ENCODE measurements at places on chromosomes 4 and X.
A peak's percentile ranks its signal among the peaks of the same experiment; 100 is the strongest.

DNA sequence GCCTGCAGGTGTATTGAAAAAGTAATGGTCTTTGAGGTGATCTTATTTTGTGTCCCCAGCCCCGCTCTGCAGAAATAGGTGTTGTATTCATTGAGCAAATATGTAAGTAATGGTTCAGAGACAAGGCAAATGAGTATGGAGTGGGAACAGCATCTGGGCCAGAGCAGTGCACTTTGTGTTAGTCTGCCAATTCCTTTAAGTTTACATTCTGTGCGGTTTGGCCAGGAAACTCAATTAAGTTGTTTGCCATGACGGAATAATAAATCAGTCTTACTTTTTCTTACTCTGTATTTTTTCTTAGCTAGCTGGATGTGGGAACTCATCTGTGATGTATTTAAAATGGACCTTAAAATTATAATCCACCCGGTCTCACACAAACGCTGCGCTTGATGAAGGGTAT, 12.6 kb downstream of the DCLK2 start:
- no peak for DNase-seq

DNA sequence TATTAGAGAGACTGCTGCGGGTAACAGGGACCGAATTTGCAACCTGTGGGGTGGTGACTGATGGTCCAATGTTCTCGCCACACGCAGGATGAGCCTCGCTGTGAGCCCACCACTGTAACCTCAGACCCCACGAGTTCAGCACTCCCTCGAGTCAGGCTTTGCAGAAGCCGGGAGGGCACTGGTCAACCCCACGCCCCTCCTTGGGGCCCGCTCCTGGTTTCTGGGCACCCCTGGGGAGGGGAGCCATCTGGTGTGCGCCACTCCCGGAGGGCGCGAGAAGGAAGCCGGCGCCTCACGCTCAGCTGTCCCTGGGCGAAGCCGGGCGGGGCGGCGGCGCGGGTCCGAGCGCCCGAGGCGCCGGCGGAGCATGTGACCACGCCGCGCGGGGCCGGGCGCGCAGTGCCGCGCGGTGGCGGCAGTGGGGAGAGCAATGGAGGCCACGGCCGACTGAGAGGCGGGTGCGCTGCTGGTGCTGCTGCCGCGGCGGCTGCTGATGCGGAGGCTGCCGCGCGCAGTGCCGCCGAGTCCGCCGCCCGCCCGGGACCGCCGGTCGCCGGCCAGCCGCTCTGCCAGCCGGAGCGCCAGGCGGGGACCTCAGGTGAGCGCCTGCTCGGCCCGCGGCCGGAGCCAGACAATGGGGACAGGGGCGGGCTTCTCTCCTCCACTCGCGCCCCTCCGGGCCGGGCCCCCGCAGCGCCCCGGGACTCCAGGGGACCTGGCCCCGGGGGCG, 100.1 kb downstream of the CEP135 start:
- no peak for DNase-seq

- no peak for DNase-seq
Observed at GRCh38 chr4:79048878-79049277, 109.6 kb upstream of the PAQR3 start.

GRCh38 chrX:72081605-72082320, 50.0 kb downstream of the RTL5 start:
- DNase-seq, result no peak

DNA sequence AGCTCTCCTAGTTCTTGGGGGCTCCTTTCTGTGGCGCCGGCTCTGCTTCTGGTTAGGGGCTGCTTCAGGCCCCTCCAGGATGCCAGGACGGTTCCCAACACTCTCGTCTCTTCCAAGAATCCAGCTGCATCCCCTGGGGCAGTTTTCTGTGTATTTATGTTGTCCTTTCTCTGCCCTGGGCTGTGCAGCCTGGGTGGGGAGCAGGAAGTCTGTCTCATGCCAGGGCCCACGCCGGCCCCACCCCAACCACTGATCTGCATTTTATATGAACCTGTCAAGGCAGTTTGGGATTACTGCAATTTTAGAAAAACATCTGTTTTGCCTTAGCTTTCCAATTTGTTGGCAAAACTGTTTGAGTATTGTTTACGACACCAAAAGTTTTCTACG, 14.6 kb downstream of the CTBP1 start:
- no peak for DNase-seq

GRCh38 chr4:123832173-123833026, 435.8 kb downstream of the SPRY1 start:
- DNase-seq, result peak; percentile 95

DNA sequence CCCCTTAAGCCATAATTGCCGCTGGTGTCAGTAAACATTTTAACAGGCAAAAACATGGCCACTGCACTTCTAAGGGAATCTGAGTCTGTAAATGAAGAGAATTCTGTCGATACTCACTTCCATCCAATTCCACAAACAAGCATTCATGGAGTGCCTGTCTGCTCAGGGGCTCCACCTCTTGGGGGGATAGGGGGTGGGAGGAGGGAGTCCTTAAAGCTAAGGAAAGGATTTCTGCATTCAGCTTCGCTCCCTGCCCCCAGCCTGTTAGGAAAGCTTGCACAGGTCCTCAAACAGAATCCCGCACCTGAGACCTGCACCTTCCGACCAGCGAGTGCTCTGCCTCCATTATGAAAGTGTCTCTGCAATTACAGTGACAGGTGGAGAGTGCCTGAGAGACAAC, 130.2 kb upstream of the KIT start:
- no peak for DNase-seq

Data from epithelial cell of proximal tubule (primary cell).